ENCODE measurements at places on chromosomes 7 and 10.

- no peak for DNase-seq
Observed at GRCh38 chr7:50397971-50398324, 52.2 kb downstream of the FIGNL1 start.

DNA sequence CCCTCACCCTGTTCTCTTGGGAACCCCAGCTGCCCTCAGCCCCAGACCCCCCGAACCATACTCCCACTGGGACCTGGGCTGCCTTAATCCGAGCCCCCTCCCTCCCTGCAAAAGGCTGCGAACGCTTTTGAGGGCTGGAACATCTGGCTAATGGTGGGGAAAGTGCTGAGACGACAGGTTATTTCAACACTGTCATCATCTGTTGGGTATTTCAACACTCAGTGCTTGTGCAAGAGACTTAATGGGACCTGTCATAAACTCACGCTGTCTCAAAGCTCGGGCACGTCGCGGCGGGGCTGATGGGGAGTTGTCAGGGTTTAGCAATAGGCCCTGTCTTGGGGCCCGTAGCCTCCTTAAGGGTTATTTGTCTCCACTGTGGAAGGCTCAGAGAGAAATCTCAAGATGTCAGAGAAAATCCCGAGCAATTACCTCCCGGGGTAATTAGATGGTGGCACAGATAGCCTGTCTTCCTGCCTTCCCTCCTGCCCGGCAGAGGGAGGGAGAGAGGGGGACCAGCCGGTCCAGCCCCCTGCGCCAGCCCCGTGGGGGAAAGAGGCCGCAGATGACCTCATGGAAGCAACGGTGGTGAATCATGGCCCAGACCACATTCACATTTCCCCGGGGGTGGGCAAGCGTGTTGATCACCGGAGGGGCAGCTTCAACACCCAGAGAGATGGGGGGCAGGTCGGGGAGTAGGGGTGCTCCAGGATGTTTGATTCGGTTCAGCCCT lies 88.7 kb upstream of the MYL10 start:
- DNase-seq: peak; percentile 68

DNA sequence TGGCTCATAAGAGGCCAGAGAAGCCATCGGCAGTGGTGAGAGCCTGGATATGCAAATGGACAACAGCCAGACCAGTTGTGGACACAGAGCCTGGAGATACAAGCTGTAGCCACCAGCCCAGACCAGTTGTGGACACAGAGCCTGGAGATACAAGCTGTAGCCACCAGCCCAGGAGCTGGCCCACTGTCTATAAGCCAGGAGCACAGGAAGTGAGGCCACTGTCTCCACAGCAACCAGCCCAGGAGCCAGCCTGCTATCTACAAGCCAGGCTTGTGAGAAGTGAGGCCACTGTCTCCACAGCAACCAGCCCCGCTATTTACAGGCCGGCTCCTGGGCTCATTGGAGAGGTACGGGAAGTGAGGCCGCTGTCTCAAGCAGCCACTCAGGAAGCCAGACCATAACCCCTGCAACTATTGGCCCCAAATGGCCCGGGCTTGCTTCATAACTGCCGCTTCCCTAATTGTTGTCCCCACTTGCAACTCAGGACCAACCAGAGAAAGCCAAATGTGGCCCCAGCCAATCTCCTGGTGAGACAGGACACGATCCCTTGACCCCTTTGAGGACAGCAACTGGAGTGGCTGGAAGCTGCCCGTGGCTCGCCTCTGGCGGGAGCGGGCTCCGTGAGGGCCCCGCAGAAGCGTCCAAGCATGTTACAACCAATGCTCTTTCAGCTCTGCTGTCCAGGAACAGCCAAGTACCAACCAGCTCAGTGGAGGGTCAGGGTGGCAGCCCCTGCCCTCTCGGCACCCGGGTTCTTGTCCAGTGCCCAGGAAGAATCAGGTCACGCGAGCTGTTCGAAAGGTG lies 44.1 kb upstream of the CNPY1 start:
- DNase-seq: no peak

DNA sequence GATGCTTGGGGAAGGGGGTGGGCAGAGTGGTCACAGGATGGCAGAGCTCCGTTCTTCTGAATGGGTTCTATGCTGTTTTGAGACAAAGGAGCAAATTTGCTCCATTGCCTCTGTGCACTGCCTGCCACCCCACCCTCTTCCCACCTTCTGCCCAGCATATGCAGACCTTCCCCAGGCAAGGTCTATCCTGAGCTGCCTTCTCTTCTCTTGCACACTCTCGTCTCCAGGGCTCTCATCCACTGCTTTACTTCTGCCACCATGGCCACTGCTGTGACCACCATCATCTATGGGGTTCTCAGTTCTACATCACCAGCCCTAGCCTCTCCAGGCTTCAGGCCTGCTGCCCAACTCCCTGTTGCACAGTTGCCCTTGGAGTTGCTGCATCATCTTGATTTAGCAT lies 230.4 kb downstream of the TMEM178B start:
- DNase-seq: no peak

DNA sequence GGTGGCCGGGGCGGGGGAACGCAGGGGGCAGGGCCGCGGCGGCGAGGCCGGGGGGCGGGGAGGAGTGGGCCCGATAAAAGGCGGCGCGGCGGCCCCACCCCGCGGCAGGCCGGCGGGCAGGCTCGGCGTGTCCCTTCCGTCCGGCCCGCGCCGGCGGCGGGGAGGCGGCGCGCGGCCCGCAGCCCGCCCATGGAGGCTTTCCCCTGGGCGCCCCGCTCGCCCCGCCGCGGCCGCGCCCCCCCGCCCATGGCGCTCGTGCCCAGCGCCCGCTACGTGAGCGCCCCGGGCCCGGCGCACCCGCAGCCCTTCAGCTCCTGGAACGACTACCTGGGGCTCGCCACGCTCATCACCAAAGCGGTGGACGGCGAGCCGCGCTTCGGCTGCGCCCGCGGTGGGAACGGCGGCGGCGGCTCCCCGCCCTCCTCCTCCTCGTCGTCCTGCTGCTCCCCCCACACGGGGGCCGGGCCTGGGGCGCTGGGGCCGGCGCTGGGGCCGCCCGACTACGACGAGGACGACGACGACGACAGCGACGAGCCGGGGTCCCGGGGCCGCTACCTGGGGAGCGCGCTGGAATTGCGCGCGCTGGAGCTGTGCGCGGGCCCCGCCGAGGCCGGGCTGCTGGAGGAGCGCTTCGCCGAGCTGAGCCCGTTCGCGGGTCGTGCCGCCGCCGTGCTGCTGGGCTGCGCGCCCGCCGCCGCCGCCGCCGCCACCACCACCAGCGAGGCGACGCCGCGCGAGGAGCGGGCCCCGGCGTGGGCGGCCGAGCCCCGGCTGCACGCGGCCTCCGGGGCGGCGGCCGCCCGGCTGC lies at the start of gene NANOS1:
TSS of gene NANOS1 (plus strand) at position 102 of the 808 bp plus-strand sequence. CDS start at position 190, 88 bp downstream.
- no peak for DNase-seq

DNA sequence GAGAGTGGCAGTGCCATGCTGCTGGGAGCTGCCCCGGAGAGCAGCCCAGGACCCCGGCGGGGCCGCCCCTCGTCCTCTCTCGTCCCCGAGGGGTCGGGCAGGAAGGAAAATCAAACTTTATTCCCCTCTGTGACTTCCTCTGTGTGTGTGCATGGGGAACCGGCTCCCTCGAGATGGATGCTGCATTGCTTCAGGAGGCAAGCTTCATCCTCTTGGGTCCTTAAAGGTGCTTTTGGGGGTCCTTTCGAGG lies 726 bp downstream of the MCU start:
- DNase-seq: no peak

DNA sequence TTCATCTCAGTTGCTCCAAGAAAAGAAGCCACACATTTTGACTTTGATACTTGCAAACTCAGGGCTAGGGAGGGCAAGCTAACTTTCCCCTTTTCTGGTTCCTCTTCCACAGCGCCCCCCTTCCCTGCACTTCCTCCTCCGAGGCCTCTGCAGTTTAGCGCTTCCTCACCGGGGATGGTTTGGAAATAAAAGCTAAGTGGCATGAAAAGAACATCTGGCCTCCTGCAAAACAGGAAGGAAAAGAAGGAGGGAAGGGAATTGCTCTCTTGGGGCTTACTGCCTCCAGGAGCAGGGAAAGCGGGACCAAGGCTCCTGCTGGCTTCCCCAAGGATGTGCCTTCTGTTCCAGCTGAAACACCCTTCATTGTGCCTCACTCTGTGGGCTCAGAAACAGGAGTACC lies 42.3 kb downstream of the PRKCQ start:
- DNase-seq: no peak

GRCh38 chr10:45468079-45468478 lies 94.1 kb downstream of the ALOX5 start:
- no peak for DNase-seq

GRCh38 chr10:73485320-73485719 lies 10.5 kb downstream of the PPP3CB start:
- DNase-seq: no peak

DNA sequence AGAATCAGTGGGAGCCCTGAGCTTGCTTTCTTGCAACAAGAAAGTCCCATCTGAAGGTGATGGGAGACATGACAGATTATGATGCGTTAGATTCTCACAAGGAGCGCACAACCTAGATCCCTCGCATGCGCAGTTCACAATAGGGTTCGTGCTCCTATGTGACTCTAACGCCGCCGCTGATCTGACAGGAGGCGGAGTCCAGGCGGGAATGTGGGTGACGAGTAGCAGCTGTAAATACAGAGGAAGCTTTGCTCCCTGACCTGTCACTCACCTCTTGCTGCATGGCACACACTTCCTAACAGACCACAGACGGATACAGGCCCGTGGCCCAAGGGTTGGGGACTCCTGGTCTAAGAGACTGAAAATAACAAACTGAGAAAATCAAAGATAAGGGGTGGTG lies 1163.4 kb upstream of the AUTS2 start:
- no peak for DNase-seq

DNA sequence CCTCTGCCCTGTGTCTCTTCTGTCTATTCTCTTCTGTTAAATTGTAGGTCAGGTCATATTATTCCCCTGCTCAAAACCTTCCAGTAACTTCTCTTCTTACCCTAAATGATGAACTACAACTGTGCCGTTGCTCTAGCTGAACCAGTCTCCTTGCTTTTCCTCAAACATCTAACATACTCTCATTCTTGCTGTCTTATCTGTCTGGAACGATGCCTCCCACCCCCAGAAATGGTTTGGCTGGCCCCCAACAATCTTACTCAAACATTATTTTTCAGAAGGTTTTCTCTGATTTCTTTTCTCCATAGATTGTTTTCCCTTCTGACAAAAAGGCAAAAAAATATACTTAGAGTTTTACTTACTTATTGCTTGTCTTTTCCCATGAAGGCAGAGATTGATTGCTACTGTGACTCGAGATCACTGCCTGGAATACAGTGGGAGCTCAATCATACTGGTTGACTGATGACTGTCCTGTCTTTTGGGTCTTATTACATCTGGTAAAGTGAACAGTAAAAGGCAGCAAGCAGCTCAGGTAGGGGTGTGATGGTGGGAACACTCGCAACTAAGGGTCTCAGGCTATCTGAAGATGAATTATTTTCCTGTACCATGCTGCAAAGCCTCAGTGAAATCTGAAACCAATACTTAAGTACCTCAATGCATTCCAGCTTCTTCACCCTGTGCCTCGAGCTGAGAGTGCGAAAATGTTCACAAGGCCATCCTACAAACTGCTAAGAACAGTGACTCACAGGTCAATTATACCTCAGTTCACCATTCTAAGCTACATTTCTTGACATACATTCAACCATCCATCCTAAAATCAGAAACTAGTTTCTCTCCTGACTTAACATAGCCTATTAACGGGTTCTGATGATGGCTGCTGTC lies 67.6 kb downstream of the DNMBP start:
- no peak for DNase-seq

DNA sequence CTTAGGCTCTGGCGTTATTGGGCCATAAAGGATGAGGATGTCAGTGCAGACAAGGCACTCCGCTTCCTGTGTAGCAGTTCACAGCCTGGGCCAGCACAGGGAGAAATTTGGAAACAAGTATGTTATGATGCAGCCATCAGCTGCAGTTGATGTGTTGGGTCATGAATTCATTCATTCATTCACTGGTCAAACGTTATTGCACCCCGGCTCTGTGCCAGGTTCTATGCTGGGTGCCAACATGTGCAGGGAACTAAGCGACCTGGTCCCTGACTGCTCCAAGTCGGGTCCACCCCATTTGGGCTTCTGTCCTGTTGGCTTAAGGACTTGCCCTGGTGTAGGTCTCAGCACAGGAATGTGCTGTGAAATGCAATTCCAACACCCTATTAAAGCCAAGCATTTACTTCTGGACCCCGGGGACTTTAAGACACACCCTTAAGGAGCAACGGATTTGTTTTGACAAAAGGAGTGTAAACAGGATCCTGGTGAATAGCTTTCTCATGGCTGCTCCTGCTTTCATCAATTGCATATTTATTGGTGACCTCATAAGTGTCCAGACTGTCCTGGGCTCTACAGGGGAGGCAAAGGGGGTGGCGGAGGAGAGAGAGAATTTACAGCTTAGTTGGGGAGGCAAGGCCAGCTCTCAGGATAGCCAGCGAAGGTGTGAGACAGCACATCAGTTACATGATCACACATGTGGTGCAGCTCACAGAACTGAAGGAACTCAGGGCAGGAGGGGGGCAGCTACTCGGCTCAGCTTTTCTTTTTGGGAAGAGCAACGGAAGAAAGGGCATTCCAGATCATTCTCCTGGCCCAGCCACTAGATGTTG lies 158.6 kb downstream of the GRK5 start:
- no peak for DNase-seq

GRCh38 chr7:120996988-120997345 lies 8.5 kb downstream of the CPED1 start:
- DNase-seq: no peak

DNA sequence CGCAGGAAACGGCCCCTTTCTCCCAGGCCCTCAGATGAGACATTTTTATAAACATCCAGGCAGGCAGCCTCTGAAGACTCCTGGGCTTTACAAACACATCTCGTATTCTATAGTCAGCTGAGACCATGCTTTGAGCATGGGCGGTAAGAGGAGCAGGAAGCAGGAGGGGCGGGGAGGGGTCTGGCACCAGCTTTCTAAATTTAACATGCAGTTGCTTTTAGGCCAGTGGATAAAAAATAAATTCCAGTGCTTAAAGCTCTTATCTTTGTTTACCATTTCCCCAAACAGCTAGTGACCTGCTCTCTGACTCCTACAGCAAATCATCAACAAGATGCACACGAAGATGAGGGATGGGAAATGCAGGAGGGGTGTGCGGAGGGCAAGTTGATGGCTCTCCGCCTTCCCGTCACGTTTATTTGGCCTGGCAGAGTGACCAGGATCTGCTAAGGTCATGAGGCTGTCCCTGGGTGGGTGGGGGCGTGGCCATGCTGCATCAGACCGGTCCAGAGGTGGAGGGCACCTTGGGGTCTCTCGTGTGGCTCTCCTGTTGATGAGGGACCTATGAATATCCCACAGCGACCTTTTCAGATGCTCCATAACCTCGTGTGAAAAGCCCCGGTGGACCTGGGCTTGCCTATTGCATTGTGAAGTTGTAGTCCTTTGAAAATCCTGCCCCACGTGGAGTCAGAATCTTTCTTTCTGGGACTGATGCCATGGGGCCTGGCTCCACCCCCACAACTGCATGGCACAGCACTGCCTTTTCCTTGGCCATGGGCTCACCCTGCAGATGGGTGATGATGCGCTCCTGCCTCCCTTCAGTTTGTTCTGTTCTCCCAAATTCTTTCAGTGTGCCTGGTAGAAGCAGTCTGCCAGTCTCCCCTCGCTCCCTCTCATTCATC lies 67.5 kb downstream of the PARP12 start:
- no peak for DNase-seq

- no peak for DNase-seq
Observed at GRCh38 chr10:46555713-46556514, 544 bp downstream of the GPRIN2 start.

GRCh38 chr10:124419635-124420034 lies 912 bp upstream of the OAT start:
- DNase-seq: no peak
